ENCODE measurements at places on chromosomes 5 and 9.
A peak's percentile ranks its signal among the peaks of the same experiment; 100 is the strongest.

GRCh38 chr5:38478878-38479277 lies 77.6 kb downstream of the LIFR start:
- DNase-seq = no peak

DNA sequence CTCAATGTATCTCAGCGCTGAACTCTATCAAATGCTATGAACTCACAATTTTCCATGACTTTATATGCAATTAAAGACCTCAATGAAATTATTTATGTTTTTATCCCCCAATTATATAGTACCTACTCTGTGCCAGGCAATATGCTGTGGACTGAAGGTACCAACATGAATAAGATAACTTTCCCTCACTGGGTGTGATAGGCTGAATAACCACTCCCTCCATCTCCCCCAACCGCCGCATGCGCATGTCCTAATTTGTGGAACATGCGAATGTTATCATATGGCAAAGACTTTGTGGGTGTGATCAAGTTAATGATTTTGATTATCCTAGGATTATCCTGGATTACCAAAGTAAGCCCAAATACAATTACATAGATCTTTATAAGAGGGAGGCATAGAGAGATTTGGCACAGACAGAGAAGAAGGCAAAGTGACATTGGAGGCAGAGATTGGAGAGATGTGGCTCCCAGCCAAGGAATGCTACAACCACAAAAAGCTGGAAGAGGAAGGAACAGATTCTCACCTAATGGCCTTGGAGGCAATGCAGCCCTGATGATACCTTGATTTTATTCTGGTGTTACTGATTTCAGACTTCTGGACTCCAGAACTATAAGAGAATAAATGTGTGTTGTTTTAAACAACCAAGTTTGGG lies 149.1 kb upstream of the VCAN start:
- peak; percentile 21 for DNase-seq

GRCh38 chr5:161340012-161340411 lies 206.5 kb downstream of the GABRB2 start:
- DNase-seq = no peak

DNA sequence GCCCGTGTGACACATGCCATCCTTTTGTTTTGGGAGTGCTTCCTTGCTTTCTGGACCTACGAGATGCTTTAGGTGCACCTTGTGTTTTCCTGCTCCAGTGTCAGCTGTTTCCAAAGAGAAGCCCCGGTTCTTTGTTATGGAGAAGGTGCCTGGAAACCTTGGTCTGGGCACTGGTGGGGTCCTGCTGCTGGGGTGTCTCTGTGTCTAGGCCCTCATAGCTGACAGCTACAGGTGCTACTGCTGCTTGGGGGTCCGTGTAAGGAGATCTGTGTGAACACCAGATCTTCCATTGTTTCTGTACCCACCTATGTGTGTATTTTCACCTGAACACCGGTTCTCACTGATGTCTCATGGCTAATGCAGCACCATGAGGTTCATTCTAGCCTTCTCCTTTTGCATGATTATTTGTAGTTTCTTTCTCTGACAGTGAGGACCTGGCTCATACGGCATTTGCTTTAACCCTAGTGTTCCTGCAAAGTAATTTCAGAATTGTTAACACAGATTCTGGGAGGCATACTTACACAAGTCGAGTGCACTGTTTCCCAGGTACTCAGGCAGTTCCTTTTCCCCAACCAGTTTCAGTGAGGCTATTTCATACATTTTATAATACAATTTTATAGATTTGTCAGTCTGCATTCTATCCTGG lies 13.2 kb upstream of the FAM120AOS start:
- DNase-seq = no peak

DNA sequence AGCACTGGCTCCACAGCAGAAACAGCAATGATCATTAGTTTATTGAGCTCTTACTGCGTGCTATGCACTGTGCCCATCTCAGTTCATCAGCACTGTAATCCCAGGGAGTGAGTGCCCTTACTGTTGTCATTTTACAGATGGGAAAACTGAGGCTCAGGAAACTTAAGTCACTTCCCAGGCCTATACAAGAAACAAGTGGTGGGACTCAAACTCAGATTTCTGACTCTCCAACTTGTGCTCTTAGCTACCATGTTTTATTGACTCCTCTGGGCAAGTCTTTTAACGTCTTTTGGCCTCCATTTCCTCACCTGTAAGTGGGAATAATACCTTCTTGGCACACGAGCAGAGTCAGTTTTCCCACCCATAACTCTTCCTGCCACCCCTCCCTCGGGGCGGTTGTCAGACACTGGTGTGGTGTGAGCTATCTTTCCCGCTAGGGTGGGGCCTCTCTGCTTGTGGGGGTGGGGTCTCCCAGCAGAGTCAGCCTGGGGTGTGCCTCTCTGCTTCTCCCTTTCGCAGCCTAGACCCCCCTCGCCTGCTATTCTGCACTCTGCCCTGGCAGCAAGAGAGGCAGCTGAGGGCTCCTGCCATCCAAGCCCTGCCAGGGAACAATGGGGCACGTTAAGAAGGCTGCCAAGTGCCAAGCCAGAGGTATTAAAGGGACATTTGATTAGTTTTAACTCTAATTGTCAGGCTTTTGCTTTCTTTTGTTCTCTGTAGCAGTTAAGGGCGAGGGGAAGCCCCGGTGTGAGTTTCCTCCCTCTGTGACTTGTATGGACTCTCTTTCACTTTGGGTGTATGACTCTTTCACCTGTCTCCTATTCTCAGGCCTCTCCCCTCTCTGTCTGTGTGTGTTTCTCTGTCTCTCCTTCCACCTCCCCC lies 12.1 kb downstream of the GALNT10 start:
- DNase-seq = no peak

DNA sequence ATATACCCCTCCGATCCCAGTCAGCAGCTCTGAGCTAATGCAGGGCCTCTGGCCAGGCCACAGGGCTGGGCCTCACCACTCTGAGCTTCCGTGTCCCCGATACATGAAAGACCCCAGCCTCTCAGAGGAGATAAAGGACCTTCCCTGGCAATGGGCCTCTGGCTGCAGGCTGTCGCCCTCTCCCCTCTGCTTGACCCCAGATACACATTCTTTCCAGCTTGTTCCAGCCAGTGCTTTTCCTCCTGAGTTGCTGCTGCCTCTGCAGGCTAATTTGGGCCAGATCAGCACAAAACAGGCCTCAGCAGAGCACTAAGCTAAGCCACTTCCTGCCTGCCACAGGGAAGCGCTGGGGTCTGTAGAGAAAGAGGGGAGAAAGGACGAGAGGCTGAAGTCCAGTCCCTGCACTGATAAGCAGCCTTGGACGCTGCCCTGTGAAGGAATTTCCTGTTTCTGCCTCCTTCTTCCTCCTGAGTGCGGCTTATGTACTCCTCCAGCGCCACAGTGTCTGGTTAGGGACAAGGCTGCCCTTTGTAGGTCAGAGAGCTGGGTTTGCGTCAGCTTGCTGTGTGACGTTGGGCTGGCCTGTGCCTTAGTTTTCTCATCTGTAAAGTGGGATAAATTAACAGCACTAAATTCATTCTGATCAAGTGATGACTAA lies 73.0 kb upstream of the IL17B start:
- no peak for DNase-seq

DNA sequence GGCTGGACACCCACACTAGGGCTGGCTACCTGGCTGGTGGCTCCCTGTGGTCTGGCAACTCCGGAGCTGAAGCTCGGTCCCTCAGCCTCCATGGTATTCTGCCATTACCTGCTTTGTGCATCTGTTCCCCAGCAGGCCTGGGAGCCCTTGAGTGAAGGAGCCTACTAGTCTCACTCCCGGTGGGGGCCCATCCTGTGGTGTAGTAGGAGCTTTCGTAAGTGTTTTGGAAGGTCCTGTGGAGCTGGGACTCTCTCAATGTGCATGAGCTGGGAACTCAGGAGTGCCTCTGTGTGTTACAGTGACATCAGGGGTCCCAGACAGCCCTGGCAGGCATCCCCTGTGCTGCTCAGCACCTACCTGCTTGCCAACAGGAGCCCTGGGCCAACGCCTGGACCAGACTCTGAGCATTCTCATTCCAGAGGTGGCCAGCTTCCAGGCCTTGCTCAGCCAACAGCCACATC lies 267.1 kb downstream of the GADD45G start:
- no peak for DNase-seq

- no peak for DNase-seq
Observed at GRCh38 chr9:130167927-130168326, 4.3 kb upstream of the NCS1 start.

- no peak for DNase-seq
Observed at GRCh38 chr5:83126501-83126900, 49.2 kb downstream of the XRCC4 start.

DNA sequence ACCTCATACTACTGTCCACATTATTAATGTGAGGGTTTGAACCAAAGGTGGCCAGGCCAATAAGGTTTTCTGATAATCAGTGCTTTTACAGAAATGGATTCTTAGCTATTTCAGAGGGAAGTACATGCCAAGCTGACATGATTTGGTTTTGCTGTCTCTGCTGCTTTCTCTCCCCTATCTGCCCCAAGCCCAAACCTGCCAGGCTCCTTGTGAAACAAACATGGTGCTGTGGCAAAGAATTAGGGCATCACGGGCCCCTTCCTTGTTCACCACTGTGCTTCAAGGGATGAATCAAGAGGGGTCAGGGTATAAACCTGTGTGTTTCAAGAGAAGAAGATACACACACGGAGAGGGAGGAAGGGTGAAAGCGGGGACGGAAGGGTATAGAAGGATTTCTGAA lies 41.3 kb upstream of the SMU1 start:
- no peak for DNase-seq

DNA sequence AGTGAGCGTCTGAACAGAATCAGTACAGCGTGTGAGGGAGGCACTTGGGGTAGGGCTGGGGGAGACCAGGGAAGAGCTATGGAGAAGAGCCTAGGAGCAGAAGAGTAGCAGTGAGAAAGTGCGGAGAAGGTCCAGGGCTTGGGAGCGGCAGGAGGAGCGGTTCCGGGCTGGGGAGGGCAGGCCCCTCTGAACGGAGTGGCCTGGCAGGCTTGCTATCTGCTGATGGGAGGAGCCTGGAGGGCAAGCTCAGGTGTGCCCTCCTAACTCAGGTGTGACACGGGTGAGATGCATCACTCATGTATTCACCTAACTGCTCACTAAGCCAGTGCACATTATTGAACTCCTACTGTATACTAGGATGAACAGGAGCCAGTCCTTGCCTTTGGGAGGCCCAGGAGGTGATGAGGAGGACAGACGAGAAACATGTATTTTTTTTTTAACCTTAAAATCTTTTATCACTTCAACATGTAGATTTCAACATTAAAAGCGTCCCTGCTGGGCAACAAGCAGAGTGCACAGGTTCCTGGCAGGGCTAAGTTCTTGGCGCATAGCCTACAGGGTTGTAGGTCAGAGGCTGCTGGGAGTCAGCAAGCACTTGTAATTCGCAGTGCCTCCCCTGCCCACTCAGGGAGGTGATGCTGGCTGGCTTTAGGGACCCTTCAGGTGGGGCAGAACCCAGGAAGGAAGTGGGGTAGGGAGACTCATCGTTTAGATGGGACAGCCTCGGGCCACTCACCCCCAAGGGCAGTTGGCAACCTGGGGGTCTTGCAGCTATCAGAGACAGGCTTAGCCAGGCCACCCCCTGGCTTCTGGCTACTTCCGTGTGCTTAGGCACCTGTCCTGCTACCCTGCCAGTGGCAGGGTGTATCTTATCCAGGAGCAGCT lies 55.5 kb downstream of the TMOD1 start:
- DNase-seq = no peak

GRCh38 chr5:127298036-127298429 lies 7.4 kb downstream of the MEGF10 start:
- no peak for DNase-seq

DNA sequence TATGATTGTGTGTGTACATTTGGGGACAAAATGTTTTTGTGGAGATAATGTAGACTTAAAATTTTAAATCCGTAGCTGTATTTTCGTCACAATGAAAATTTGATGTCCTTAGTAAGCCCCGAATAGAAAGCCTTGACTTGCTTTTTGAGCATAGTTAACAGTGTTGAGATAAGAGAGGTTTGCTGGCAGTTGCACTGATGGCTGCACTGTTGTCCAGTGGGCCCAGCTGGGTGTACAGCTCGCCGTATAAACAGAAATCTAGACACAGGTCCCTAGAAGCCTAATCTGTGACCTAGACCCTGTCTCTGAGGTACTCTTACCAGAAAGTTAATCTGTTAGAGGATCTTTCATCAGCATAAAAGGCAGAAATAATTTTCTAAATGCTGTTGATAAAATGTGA lies 271.3 kb upstream of the DMRT1 start:
- DNase-seq = no peak

- DNase-seq = no peak
Observed at GRCh38 chr5:32388432-32389129, 56.0 kb downstream of the ZFR start.

DNA sequence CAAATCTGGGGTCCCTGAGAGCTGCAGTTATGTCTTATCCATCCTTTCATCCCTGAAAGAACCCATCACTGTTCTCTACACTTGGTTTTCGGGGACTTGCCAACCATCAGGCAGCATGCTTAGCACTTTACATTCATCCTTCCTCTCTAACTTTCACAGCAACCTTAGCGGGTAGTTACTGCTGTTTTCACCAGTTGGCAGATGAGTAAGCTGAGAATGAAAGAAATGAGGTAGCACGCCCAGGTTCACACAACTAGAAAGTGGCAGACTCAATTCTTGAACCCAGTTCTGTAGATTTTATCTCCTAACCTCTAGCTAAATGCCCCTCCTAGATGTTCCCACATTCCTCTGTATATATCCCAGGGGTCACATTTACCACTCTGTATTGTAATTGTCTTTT lies 342.0 kb upstream of the WWC1 start:
- no peak for DNase-seq

DNA sequence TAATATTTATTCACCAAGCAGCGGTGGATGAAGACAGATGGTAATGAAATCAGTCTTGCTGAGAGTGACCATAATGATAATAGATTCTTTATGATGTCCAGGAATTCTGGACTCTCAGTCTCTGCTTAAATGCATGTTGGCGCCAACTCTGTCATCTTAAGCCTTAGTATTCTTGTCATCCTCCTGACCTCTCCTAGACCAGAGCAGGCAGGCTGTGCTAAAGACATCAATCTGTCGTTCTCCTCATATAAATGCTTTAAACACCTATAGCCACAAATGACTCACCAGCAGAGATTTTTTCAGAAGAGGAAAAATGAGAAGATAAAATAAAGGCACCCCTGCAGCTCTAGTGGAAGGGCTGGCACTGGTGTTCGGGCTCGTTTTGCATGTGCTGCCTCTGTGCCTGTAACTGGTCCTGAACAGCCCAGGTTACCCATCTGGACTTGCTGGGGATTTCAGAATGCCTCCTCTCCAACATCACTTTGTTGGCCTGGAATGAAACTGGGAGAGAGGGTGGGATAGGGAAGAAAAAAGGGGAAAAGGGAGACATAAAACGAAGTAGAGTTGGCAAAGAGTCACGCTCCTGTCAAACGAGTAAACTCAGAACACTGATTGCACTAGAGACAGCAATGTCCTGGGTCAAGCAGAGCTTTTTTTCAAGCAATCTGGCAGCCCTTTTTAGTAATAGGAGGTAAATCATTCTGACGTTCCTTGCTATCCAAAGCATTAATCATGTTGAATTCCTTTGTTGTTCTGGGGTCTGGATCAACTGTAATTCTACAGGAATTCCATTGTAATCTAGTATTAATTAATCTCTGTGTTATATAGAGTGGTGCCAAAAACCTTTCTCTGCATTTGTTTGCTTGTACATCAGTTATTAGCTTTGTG lies 195.5 kb upstream of the CLINT1 start:
- no peak for DNase-seq

GRCh38 chr9:37909326-37909725 lies 5.4 kb upstream of the SLC25A51 start:
- no peak for DNase-seq
